ENCODE measurements at places on chromosomes 3 and 15. TPM values are rescaled to one million over a fixed set of nuclear protein-coding genes. Genes with fewer than 3 reads are reported as not detected.

DNA sequence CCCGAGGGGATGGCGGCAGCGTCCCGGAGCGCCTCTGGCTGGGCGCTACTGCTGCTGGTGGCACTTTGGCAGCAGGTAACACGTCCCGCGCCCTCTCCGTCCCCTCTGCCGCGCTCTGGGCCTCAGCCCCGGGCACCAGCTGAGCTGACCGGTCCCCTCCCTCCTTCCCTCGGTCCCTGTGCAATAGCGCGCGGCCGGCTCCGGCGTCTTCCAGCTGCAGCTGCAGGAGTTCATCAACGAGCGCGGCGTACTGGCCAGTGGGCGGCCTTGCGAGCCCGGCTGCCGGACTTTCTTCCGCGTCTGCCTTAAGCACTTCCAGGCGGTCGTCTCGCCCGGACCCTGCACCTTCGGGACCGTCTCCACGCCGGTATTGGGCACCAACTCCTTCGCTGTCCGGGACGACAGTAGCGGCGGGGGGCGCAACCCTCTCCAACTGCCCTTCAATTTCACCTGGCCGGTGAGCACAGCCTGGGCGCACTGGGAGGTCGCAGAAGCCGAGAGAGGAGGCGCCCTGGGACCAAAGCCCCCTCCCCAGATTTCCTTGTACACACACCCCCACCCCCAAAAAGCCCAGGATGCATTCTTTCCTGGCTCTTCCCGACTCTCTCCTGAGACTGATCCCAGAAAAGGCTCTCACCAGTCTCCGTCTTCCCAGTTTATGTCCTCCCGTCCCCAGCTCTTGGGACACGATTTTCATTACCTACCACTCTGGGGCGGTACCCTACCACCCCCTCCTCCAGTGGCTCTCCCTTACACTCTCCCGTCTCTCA is 705 bp downstream of the DLL4 start:
- no peak for DNase-seq

BCL6 gene
- total RNA-seq: 79.4 TPM

DNA sequence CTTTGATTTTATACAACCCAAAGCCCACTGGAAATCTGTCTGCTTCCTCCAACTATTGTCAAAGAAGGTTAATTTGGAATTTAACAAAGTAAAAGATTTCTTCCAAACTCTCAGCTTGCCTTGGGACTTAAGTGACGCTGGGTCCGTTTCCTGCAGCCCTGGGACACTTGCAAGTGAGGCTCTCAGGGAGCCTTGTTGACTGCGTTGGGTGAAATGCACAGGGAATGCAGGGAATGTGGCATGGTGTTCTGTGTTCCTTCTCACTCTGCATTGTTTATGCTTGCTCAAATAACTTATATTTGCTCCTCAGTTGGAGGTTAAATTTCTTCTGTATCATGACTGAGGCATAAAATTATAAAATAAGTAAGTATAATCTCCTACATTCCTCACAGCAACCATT is 60.9 kb upstream of the TJP1 start:
- no peak for DNase-seq

DNA sequence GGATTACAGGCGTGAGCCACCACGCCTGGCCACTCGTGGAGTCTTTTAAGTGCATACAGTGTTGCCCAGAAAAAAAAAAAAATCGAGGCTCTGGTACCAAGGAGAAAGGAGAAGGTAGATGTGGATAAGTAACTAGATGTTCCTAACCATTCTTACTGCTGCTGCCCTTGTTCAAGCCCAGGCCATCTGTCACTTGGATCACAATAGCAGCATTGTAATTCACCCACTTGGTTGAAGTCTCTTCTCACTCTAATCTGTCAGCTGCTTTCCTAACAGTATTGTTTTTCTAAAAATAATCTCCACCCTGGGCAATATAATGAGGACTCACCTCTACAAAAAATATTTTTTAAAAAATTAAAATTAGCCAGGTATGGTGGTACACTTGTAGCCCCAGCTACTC is 58.0 kb upstream of the CRTC3 start:
- DNase-seq: no peak

DNA sequence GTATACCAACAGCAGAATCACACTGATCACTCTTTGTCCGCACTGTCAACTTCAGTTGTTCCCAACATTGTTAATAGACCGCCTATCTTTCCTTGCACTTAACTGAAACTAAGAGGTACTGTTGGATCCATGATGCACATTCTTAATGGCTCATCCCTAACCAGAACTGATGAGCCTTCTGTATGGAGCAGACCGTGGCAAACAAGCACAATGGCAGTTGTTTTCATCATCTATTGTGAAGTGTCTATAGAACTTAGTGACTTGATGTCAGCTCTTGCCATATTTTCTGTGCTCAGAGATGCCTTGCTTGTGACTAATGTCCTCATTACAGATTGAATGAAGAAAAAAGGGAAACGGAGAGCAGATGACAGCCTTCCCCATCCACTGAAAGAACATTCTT is 347.4 kb downstream of the NLGN1 start:
- no peak for DNase-seq

C3orf20 gene
- total RNA-seq: not detected

PML gene
- total RNA-seq: 59.6 TPM

DNA sequence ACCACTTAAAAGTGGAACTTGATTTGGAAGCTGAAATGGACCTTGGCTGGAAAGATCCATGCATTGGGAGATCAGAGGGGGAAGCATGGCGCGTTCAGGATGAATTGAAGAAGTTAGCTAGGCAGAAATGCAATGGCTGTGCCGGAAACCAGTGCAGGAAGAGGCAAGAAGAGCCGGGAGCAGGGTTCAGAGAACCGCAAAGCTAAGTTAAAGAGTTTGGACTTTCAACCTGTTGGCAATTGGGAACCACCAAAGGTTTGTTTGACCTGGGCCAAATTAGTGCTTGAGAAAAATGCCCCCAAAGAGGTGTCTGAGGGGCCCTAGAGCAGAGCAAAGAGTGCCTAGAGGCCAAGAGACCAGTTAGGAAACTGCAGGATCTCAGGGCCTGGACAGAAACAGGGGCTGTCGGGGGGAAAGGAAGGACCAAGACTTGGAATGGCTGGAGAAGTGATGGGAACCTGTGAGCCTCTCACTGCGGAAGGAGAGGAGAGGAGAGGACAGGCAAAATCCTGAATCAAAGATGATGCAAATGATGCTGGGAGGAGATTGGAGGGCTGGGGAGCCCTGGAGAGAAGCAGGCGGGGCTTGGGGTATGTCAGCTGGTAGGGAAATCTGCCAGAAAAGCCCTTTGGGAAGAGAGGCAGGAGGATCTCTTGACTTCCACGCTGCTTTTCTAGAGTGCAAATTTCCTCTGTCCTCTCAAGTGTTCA is 49.3 kb downstream of the FAM174B start:
- DNase-seq: no peak

DNA sequence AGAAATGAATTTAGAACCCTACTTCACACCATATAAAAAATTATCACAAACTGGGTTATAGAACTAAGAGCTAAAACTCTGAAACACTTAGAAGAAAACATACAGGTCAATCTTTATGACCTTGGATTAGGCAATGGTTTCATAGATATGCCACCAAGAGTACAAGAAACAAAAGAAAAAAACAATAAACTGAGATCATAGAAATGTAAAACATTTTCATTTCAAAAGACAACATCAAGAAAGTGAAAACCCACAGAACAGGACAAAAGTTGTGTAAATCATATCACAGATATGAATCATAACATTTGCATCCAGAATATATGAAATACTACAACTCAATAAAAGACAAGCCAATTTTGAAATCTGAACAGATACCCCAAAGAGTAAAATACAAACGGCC is 72.4 kb downstream of the TBL1XR1 start:
- no peak for DNase-seq

P2RY13 gene
- 4.0 TPM for total RNA-seq

UBA7 gene
- total RNA-seq: 122 TPM

RAD51 gene
- 1.3 TPM for total RNA-seq
